ENCODE measurements at places on chromosomes 1 and 21.

- DNase-seq = no peak
Observed at GRCh38 chr1:183864611-183865010, 59.7 kb downstream of the RGL1 start.

DNA sequence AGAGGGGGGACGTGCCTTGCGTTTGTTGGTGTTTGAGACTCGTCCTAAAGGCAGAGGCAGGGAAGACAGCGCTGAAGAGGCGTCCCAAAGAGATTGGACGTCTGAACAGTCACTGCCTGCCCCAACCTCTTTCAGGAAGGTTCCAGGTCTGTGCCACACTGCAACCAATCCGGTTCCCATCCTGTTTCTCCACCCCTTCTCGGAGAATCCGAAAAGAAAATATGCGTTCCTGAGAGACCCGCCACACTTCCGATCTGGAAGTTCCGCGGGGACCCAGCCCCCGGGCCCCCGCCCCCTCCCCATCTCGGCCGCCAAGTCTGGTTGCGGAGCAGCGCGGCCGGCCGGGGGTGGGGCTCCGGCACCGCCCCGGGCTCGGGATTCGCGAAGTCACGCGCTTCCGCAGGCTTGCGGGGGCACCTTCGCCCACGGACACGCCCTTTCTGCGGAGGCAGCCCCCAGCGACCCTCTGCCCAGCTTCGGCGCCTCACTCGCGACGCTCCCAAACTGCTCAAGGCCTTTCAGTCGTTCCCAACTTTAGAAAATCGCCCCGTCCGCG is 124.5 kb upstream of the DPYD start:
- DNase-seq = peak; percentile 75

- no peak for DNase-seq
Observed at GRCh38 chr1:2317230-2318065, 73.9 kb downstream of the MORN1 start.

DNA sequence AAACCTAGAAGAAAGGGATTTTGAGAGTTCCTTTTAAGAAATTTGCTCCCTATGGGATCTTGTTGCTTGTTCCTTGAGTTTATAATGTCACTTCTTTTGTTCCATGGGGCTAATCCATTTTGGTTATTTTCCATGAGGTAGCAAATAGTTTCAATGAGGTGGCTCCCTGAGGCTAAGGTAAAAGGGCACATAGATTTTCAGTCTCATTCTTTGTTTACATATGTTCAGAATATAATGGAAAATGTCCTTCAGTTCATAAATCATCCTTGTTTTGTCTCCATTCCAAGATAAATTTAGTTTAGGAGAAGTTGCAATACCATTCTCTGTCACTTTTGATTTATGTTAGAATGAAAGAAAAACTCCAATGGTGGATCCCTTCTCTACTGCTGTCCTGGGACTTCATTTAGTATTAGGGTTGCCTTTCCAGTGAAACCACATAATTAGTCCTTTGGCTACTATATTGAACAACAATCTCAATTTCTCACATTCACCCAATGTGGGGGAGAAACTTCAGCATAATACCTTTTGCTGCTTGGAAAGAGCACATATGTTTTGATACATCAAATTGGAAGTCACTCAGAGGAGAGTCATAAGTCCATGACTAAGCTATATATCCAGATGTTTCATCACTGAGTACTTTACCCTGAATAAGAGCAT is 80.9 kb upstream of the ADAMTS5 start:
- DNase-seq = peak; percentile 82

DNA sequence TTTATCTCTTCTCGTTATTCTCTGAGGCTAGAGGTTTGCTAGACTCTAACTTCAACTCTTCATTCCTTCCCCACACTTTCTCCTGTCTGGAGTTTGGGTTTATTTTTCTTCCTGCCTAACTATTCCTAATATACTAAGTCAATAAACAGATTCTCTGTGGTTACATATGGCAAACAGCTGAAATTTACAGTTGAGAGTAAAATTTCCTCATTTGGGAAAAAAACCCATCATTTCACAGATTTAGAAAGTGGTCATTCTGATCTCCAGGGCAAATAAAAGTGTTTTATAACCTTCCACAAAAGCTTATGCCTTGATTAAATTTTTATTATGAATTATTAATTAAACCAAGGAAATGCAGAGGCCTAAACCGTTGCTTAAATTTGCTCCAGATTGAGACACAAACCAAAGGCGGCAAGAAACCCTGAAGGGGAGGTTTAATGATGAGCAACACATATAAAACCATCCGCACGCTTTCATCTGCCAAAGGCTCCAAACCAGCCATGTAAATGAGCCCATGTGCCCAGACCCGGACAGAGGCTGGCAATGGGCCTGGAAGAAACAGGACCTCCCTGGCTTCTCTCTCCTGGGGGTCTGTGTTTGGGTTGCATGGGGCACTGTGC is 201.7 kb upstream of the LMO4 start:
- DNase-seq = no peak

- no peak for DNase-seq
Observed at GRCh38 chr21:31403596-31404333, 59.7 kb upstream of the TIAM1 start.
